HuH-7 (cell line): ENCODE measurements at places on chromosomes 12 and 14.

GRCh38 chr12:45671254-45671653 lies 58.3 kb upstream of the ARID2 start:
- no peak for DNase-seq

DNA sequence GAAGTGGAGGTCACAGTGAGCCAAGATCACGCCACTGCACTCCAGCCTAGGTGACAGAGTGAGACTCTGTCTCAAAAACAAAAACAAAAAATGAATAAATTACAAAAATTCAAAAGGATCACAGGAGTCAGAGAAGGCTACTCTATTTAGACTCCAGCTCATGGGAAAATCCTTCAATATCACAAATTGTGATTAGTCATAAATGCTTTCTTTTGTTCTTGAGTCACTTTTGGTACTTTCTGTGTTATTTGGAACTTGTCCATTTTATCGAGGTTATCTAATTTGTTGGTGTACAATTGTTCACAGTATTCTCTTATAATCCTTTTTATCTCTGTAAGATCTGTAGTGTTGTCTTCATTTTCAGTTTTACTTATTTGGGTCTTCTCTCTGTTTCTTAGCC lies 18.9 kb downstream of the ALDH2 start:
- DNase-seq: no peak

- peak; percentile 63 for DNase-seq
These were observed 935 bp upstream of the ADSS1 start for GRCh38 chr14:104722938-104723650.

DNA sequence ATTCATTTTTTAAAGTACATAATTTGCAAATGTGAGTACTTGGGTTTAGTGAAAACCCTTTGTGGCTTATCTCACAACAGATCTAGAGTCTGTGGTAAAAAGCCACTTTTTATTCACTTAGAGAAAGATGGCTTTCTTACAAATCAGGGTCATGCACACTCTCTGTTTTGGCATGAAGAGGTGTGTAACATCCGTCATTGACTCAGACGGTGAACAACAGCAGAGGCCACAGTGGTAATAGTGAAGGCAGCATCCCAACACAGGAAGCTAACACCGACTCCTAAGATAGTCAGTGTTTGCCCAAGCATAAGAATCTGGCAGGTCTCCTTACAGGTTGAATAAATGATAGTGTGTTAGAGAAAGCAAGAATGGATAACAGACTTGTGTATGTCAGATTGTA lies 593.0 kb downstream of the SOX5 start:
- DNase-seq: no peak
